AG10803 (cell line): ENCODE measurements at places on chromosomes 2 and 18.

GRCh38 chr2:10254373-10255188 lies 48.1 kb upstream of the HPCAL1 start:
- DNase-seq = no peak

DNA sequence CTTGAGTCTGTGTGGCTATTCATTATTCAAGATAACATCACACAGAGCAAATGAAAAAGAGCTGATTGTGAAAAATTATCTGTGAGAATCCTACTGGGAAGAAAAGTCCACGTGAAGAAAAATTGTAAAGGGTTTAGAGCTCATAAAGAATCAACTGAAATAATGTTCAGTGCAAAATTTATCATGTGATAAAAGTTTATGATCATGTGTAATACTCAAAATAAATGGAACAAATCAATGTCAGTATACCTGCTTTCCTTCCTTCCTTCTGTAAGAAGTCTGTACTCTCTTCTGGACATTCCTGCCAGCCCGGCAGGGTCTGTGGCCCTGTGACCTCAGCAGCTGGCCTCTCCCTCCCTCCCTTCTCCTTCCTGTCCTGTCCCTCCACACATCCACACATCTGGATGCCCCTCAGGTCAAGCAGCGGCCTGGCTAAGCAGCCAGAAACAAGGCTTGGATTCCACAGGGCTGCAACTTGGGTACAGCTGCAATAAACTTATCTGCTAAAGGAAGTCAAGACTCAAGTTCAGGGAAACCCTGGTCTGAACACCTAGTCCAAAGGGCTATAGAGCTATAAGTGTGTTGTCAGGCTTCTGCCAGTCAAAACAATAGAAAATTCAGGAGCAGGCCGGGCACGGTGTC lies 172.1 kb downstream of the MREG start:
- peak; percentile 38 for DNase-seq

GRCh38 chr2:71457923-71458322 lies 4.6 kb downstream of the DYSF start:
- no peak for DNase-seq

DNA sequence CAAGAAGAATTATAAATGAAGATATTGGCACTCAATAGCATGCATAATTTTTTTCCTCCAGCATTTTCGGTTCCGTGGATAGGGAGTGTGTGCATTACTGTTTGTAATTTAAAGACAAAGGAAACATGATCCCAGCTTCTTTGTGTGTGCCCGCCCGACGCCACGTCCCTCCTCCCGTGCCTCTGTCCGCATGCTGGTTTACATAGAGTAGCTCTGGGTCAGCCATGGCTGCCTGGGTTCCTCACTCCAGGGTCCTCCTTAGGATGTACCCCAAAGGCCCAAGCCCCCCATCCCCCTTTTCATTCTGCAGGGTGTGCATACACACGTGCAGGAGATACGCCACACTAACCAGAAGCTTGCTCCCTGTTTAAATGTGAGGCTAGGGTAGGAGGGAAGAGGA lies 214.7 kb downstream of the KLHL29 start:
- DNase-seq = no peak

DNA sequence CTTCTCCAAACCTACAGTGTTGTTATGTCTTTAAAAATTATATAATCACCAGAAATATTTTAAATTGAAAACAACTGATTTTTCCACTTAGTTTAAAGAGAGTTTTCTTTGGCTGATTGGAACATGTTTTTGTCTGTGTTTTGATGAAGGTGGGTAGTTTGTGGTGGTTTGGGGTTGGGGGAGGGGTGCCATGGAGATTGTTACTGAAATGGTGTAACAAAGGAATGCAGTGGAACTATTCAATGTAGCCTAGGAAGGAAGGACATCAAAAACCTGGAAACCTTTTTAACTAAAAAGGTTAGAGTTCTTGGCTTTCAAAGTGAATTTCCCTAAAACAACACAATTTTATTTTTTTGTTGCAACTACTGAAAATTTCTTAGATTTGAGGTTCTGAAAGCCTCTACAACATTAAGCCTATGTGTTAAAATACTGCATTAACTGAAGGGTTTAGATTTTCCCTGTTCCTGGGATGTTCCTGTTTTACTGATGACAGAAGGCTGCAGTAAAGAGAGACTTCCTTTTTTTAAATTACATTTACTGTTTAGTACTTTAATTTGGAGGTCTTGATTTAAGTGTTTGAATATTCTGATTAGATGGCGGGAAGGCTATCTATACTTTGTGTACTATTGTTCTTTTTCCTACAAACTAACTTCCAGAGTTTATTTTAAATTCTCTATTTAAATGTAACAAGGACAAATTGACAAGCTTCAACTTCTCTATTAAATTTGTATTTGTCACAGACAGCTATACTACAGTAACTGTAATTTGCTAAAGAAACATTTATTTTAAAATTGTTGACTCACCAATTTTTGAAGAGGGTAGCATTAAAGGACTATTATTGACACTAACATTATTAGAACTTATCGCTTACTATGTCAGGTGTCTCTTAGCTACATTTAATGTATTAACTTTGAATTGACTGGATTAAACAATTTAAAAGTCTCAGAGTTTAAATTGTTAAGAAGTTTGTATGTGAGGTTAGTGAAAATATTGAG lies 87.7 kb downstream of the LIMS1 start:
- no peak for DNase-seq

GRCh38 chr2:5472673-5473072 lies 219.5 kb upstream of the SOX11 start:
- no peak for DNase-seq

DNA sequence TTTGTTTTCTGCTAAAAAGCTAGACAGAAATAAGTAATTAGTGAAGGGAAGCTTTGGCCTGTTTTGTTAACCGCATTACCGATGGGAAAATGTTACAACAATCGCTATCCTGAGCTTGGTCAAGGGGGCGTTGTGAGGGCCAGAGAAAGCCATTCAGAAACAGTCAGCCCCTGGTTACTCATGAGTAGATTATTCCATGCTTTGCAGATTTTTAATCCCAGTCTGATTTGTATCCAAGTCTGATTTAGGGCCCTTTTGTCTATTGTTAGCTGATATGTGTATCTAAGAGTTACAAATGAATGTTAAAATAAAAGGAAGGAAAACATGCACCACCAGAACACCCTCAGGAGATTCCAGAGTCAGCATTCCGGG lies 99.1 kb downstream of the PRPF40A start:
- DNase-seq = no peak

DNA sequence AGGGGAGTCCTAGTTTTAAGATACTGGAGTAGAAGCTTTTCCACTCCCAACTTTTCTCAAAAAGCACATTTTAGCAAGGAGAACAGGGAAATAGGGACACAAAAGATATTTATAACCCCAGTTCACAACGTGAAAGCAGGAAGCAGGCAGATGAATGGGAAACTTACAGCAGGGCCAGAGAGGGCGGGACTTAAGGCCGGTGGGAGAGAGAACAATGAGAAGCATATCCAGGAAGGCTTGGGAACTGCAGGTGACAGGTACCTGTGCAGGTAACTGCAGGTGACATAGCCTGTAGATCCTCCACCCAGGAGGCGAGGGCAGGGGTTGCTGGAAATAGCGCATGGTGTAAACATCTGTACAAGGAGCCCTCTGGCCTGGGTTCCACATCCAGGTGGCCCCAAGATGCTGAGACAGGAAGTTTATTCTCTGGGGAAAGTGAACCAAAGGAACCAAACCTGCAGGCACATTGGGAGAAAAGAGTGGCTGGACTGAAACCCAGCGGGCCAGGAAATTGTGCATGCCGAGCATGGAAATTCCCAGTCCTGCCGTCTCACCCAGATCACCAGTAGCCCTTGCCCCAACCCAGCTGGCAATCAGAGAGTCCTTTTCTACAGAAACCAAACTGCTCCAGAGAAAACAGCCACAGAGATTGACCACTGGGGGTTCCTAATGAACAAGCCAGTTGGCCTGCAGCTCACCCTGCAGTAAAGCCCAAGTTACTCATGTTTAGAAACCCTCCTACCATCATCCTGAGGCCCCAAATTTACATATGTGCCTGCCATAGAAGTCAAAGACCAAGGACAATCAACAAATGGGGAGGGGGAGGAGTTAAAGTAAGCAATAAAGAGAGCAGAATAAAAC lies 24.3 kb upstream of the COL6A3 start:
- no peak for DNase-seq

DNA sequence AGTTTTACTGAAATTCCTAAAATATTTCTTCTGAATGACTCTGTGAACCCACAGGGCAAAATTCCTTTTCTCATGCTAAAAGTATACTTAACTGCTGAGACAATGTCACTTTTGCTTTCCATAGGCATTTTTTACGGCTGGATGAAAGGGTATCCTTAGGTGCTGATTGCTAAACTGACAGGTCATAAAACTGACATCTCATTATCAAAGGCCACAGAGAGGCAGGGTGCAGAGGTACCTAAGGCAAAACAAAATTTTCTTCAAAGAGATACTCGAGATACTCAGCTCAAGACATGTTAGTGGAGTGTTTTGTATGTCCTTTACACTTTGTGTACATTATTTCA lies 62.0 kb upstream of the WDR75 start:
- peak; percentile 85 for DNase-seq

DNA sequence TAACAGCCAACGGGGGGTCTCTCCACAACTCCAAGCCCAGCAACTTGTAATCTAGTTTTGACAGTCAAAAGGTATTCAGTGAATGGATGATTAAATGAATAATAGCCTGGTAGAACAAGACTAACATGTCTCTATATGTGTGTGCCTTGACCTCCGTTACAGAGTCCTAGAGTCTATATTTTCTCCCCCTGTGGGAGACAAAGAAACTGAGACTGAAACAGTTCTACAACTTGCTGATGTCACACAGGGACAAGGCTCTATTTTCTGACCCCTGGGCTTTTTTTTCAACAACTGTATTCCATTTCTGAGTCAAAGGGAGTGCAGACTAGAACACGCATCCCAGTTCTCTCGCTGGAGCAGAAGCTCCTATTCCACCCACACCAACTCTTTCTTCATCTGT lies 223.6 kb upstream of the AGAP1 start:
- no peak for DNase-seq

DNA sequence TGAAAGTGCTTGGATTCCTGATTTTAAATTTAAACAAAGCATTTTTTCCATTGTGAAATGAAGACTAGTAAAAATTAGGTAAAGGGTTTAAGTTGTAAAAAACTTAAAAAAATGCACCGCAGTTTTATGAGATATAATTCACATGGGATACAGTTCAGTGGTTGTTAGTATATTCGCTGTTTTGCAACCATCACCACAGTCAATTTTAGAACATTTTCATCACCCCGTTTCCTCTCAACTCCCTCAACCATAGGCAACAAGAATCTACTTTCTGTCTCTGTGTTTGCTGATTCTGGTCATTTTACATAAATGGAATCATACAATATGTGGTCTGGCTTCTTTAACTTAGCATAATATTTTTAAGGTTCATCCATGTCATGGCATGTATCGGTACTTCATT lies 4.0 kb downstream of the DGKD start:
- no peak for DNase-seq

DNA sequence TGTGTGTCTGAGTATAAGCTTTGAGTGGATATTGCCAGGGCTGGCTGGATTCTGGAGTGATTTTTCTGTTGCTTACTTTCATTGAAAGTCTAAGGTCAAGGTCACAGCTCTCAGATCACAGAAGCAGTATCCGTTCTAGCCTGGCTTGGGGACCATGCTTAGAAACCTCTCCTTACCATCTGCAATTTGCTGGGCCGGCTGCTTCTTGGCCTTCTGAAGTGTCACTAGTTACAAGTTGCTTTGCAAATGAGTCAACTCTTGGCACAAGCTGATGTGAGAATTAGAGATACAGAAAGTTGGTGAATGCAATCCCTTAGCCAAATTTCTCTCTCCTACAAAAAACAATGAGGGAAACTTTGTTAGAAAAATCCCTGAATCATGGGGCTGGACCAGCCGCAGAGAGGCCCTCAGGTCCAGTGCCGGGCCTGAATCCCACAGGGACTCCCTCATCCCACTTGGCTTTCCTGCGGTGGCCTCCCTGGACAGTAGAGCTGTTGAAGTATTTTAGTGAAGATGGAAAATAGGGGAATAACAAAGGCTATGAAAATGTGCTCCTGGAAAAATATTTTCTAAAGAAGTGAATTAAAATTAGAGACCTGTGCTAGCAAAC lies 92.7 kb upstream of the CNGA3 start:
- DNase-seq = peak; percentile 28

DNA sequence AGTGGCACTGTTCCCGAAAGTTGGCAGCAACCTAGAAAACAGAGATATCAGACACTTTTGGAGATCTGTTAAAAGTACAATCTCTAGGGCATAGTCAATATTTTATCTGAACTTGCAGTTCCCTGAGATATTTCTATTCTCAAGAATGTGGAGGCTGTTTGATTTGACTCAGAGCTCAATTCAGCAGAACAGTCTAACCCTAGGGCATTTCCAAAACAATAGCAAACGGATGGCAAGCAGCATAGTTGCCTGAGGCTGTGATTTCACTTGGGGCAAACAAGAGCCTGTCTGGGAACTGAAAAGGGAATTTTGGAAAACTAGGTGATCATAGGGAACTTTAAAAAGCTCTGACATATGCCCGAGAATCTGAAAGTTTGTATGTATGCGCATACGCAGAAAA lies 772.8 kb upstream of the LRRTM1 start:
- DNase-seq = no peak

DNA sequence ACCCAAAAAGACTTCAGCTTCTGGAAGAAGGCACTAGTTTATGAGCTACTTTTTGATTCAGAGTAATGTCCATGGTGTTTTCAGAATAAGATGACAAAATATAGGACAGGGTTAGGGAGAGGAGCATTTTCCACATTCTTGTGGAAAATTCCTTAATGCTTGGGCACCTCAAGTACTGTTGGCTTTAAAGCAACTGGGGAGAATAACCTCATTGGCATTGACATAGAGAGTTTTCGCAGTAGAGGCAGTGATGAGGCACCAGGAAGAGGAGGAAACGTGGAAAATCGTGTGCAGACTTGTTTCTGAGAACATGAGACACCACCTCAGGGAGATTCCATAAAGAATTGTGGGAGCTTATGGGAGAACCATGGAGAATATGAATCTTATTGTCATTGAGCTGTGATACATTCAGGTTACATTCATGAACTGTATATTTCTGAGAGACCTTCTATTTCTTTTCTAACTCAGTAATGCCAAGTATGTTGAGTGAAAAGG lies 929.0 kb upstream of the NRXN1 start:
- peak; percentile 39 for DNase-seq

GRCh38 chr2:215680605-215681598 lies 245.0 kb upstream of the FN1 start:
- peak; percentile 93 for DNase-seq

DNA sequence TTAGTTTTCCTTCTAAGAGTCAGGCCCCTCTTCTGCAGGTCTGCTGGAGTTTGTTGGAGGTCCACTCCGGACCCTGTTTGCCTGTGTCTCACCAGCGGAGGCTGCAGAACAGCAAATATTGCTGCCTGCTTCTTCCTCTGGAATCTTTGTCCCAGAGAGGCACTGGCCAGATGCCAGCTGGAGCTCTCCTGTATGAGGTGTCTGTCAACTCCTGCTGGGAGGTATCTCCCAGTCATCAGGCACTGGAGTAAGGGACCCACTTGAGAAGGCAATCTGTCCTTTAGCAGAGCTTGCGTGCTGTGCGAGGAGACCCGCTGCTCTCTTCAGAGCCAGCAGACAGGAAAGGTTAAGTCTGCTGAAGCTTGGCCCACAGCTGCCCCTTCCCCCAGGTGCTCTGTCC lies 4.8 kb downstream of the REG1B start:
- DNase-seq = no peak
